ENCODE measurements at places on chromosomes 4 and X.

DNA sequence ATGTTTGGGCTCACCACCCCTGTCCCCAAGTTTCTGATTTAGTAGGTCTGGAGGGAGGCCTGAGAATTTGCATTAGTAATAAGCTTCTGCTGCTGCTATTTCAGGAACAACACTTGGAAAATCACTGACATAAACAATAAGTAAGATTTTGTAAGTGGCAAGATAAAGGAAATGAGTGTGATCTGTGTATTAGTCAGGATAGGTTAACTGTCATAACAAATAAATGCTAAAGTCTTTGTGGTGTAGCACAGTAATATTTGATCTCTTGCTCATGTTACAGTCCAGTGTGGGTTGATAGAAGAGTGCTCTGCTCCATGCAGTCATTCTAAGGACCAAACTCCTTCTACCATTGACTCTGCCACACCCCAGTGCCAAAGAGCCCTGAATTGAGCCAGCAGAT is 67.0 kb downstream of the NHS start:
- no peak for DNase-seq

DNA sequence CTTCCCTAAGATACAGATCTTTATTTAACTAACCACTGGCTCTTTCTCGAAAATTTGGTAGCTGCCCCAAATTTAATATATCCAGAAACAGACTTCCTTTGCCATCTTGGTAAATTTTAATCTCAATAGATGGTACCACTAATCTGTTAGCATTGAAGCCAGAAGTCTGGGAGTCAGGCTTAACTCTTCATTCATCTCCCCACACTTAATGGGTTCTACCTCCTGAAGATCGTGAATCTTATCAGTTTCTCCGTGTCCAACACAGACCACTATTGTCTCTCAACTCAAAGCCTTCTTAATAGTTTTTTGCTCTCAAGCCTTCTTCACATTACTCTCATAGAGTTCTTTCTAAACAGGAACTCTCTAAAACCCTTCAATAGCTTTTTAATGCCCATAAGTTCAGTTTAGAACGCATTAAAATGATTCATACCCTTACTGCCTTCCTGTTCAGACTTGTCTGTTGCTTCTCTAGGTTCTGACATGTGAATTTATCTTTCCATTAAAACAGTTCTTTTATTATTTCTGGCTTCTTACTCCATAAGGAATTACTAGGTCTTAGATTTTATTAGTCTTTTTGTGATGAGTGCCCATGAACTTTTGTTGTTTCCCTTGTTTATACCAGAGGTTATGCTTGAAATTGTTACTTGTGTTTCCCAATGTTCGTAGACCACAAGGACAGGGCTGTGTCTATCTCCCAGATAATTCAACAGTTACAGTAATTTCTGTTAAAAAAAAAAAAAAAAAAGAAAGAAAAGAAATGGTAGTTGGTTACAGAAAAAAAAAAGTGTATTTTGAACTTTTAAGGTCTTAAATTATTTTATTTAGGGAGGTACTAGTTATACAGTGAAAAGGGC is 54.7 kb downstream of the SMARCAD1 start:
- no peak for DNase-seq

DNA sequence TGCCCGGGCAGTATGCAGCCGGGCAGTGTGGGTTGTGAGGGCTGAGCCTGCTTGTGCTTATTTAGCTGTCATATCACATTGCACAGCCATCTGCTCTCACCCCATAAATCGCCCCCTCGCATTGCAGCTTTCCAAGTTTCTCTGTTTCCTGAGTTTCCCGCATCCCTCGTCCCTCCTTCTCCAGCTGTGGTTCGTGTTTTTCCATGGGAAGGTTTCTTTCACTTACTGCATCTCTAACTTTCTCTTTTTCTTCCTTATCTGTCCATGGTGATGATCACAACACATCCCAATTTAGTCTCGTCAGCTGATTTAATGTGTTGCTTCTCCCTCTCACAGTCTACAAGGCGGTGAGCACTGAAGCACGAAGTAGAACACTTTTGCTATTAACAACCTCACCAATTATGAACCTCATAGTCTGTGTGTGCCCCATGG is 118.1 kb downstream of the ENPP6 start:
- no peak for DNase-seq

DNA sequence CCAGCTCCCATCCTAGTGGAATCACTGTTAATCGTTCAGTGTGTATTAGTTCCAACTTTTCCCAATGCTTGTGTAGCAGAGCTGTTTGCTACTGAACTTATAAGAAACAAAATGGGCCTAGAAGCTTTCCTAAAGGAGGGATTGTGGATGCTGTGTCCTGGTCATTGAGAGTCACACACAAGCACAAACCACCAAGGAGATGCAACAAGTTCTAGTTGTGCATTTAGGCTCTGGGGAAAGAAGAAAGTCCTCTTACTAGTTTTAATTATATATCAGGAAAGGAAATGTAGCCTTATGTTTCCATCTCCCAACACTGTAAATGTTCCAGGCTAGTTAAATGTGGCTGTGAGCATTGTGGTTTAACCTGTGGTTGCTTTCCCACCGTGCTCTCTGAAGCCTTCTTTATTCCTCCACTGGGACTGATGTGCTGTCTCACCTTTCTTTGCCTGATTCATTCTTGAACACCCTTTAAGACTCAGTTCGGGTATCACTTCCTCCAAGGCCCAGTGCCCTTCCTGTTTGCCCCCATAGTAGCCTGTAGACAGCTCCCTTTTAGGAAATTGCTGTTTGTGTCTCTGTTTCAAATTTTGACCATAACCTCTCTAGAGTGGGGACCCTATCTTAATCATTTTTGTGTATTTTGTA is 34.3 kb downstream of the ATP10D start:
- no peak for DNase-seq

DNA sequence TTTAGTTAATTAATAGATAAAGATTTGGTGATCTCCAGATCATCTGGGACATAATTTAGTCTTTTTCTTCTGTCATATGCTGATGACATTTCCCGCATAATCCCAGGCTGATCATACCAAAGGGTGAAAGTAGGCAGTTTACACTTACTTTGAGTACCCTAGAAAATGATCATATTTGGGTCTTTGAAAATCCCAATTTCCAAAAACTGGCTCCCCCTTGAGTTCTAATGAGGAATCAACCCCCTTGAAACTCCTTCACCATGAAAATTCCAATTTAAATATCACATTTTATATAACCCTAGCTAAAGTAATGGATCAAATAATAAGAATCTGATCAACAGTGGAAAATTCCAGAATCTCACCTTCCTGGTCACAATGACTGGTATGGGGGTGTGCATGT is 223.4 kb downstream of the NAF1 start:
- no peak for DNase-seq

- no peak for DNase-seq
These were observed 17.1 kb downstream of the ADGRL3 start for GRCh38 chr4:61217222-61217621.

DNA sequence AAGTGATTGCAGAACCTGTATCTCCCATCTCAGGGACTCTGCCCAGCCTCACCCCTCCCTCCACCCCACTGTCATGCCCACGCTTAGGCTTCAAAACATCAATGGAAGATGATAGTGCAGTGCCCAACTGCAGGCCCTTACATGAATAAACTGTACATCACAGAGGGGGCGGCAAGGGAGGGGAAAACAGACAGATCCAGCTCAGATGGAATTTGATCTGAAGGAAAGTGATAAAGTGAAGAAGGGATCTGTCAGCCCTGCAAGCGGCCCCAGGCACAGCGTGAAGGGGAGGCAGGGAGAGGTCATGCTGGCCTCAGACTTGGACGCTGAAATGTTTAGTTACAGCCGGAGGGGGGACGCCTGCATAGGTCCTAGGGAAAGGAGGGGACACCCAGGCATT is 38.5 kb downstream of the GYG2 start:
- DNase-seq, result no peak

DNA sequence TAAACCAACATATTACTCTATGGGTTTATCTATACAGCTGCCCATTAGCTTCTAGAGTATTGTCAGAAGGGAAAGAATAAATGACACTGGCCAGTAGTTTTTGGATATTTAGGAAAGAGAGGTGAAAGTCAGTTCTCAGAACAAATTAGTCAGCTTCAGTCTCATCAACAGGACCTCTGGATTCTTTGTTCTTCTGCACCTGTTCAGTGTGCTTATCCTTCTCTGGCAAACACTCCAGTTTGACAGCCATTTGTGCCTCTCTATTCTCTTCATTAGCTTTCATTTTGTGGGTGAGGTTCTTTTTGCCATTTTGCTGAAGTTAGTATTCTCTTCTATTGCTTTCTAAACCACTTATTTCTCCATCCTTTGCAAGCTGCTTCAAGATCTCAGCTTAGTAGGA is 107.0 kb downstream of the PCDH18 start:
- DNase-seq, result no peak

DNA sequence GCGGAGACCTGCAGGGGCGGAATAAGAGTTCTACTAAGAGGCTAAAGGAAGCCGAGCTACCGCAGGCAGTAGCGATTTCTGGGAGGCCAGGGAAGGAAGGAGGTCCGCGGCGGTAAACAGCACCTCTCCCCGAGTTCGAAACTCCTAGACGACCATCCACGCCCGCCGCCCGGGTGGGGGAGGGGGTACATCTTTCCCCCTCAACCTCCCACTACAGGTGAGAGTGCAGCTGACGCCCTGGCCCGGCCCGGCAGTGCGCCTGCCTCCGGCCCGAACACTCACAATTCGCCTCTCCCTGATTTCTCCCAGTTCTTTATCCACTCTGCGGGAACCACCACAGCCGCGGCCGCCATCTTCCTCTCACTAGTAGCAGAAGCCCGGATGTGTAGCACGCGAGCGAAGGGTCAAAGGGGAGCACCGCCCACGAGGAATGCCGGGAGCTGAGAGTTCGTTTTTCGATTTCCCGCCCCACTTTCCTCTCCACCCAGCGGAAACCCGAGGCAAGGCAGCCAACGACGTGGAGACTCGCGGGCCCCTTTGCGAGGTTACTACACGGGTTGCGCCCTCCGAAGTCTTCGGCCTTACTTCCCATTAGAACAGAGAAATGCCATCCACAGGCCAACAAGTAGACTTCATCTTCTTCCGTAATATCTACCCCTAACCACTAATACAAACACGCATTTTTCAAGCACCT is at the start of gene THOC2:
Gene THOC2, minus strand, starts transcription at position 383 of the 694 bp plus-strand sequence. Its CDS starts 30 bp downstream, at position 353.
- no peak for DNase-seq

DNA sequence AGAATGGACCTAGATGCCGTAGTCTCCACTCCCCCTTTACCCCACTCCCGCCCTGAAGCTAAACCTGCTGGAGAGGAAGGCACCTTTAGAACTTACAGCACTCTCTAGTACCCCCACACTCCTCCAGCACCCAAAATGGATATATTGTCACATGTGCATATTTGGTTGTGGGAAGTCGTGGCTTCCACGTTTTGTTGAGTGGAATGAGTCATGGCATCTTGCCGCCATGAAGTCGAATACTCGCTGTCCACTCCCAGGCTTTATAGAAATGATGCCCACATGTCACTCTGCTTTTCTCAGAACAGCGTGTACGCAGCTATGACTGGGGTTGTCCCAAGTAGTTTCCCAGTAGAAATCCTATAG is 545 bp downstream of the ABCE1 start:
- peak; percentile 23 for DNase-seq

GRCh38 chrX:10709276-10709675 is 88.9 kb upstream of the MID1 start:
- no peak for DNase-seq
